Esophagus muscularis mucosa (tissue), 4 donors: ENCODE measurements at places on chromosomes 7 and 10. TPM values are rescaled to one million over a fixed set of nuclear protein-coding genes. Genes with fewer than 3 reads are reported as not detected.

DNA sequence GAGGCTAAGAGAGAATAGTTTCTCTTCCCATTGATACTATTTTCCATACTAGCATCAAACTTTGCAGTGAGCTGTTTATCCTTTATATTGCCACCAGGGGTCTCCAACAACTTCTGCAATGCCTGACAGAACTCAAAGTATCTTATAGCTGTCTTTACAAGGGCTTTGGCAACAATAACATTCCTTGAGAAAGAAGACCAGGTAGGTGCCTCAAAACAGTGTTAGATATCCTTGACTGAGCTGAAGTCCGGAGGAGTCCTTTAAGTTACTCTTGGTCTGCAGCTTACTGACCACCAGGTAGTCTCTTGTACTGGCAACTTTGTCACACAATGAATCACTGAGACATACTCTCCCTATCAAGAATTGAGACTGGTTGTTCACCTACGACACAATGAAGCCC lies 30.0 kb upstream of the TES start:
- no peak for DNase-seq
- H3K4me3 ChIP-seq = no peak overlapping the region
- no peak overlapping the region for H3K27ac ChIP-seq
- no peaks in the 10 kb centered on the region for H3K27me3 ChIP-seq
- H3K36me3 ChIP-seq = no peaks in the 10 kb centered on the region

DNA sequence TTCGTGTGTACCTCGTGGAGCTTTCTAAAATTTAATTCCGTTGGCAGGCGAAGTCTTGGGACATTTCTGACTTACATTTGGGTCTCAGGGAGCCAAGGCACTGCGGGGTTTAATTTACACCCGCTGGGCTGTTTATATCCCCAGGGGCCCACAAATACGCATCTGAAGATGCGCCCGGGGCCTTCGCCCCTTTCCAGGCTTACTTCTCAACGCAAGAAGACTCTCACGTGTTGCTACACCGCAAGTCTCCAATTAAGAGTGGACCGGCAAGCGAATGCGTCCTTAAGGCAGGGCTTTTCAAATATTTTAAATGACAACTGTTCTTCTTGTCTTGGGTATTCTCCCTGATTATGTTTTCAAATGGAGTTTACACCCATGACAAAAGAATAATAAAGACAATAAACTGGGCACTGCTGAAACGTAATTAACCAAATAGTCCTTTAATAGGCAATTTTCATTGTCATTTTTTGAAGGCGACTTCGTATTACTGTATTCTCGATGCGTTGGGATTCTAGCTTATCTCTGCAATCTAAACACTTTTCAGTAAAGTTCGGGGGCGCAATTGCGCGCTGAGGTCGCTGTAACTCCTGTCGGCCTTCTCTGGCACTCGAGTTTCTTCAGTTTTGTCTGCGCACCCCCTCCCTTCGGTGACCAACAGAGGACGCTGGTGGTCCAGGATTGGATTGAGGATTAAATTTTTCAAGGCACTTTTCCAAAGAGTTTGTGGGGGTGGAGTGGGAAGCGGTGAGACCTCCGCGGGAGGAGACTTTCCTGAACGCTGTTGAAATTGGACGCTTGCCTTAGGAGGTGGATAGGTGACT lies 837 bp upstream of the IGFBP3 start:
- H3K36me3 ChIP-seq = no peaks in the 10 kb centered on the region
- H3K4me3 ChIP-seq = peak overlapping the region; percentile 56
- DNase-seq = peak; percentile 89
- peaks cover 60% of the 10 kb centered on the region for H3K4me1 ChIP-seq
- no peak overlapping the region for H3K27ac ChIP-seq

DNA sequence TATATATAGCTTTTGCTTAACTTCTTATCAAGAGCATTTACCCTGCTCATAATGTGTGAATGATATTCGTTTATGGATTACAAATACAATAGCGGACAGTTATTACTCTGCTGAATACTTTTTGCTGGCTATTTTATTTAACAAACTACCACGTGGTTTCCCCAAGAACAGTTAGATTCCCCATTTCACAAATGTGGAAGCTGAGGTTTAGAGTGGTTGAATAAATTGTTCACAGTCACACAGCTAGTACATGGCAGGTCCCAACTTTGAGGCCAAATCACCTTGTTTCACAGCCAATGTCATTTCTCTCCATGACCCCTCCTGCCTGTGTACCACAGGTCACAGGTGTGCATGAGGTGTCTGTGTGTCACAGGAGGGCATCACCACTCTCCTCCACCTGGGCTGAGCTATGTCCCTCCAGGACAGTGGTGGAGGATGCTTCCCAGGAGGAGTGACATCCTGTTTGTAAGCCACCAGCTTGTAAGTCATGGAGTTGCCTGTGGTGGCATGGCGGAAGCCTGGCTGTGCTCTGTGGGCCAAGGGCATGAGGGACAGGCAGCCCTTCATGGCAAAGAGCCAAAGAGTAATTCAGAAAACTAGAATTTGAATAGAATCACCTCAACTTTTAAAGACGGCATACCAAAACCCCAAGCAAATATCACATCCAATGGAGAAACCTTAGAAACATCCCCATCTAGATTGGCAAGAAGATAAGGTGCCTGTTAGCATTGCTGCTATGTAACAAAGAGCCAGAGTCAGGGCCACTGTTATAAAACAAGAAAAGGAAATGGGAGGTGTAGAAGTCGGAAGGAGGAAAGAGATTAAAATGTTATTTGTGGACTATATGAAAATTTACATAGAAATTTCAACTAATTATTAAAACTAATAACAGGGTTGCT lies 51.9 kb downstream of the AOC1 start:
- no peaks in the 10 kb centered on the region for H3K36me3 ChIP-seq
- peak overlapping the region; percentile 72 for H3K27ac ChIP-seq
- H3K27me3 ChIP-seq = no peaks in the 10 kb centered on the region
- DNase-seq = no peak
- H3K4me1 ChIP-seq = peaks cover 23% of the 10 kb centered on the region

GRCh38 chr10:44911081-44911540 lies at the start of gene TMEM72:
Gene TMEM72, plus strand, starts transcription at chr10:44911337. Its CDS starts 176 bp downstream, at chr10:44911513.
- H3K36me3 ChIP-seq = no peaks in the 10 kb centered on the region
- H3K27me3 ChIP-seq = no peaks in the 10 kb centered on the region
- peaks cover 6% of the 10 kb centered on the region for H3K4me1 ChIP-seq

ZNF33A gene
- 27.8 TPM for total RNA-seq

LRRN3 gene
- total RNA-seq = 0.39 TPM
